ENCODE measurements at places on chromosomes 1 and 21.

GRCh38 chr1:217891966-217892365 lies 260.8 kb downstream of the SPATA17 start:
- DNase-seq: no peak

DNA sequence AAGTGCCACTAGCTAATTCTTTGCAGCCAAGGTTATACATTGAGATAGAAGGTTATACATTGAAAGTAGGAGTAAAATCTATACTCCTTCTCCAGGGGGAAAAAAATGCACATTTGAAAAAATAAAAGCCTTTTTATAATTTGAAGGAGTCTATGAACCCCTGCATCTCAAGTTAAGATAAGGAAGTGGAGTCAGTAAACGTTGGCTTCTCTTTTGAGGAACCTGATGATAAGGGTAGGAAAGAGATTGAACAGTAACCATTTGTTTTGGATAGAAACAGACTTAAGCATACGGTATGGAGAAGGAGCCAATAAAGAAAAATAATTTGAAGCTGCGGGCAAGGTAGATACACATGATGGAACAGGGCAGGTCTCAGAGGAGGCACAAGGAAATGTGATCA lies 64.1 kb downstream of the RPAP2 start:
- no peak for DNase-seq

GRCh38 chr1:230112131-230112701 lies 45.2 kb downstream of the GALNT2 start:
- DNase-seq: no peak

- no peak for DNase-seq
Observed at GRCh38 chr1:21478356-21478755, 30.9 kb upstream of the ALPL start.

GRCh38 chr21:43021756-43022600 lies 47.6 kb downstream of the PKNOX1 start:
- DNase-seq: no peak

- no peak for DNase-seq
Observed at GRCh38 chr1:87330057-87330884, 1.6 kb downstream of the LMO4 start.

DNA sequence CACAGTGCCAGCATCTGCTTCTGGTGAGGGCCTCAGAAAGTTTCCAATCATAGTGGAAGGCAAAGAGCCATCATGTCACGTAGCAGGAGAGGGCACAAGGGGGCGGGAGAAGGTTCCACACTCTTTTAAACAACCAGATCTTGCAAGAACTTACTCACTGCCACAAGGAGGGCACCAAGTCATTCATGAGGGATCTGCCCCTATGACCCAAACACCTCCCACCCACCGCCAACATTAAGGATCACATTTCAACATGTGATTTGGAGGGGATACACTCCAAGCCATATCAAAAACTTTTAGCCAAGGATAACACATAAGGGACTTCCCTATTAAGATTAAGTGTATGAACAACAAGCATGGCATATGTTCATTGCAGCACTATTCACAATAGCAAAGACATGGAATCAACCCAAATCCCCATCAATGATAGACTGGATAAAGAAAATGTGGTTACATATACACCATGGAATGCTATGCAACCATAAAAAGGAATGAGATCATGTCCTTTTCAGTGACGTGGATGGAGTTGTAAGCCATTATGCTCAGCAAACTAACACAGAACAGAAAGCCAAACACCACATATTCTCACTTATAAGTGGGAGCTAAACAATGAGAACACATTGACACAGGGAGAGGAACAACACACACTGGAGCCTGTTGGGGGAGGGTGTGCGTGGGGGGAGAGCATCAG lies 19.9 kb upstream of the SLC35F3 start:
- DNase-seq: no peak

DNA sequence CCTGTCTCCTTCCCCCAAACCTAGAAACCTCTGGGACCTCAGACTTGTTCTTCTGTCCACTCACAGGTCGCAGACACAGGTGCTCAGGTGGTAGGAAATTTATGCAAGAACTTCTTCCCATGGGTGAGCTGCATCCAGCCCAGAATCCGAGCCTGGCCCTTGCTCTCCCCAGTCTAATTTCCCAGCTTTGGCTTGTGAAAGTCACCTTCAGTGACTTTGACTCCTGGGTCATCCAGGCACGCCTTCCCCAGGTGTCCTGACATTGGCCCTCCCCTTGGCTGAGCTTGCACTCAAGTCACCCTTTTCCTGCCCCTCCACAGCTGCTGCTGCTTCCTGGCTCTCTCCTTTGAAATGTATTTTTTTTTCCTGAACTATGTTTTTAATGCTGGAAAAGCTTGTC lies 6.6 kb downstream of the IPO13 start:
- DNase-seq: no peak

DNA sequence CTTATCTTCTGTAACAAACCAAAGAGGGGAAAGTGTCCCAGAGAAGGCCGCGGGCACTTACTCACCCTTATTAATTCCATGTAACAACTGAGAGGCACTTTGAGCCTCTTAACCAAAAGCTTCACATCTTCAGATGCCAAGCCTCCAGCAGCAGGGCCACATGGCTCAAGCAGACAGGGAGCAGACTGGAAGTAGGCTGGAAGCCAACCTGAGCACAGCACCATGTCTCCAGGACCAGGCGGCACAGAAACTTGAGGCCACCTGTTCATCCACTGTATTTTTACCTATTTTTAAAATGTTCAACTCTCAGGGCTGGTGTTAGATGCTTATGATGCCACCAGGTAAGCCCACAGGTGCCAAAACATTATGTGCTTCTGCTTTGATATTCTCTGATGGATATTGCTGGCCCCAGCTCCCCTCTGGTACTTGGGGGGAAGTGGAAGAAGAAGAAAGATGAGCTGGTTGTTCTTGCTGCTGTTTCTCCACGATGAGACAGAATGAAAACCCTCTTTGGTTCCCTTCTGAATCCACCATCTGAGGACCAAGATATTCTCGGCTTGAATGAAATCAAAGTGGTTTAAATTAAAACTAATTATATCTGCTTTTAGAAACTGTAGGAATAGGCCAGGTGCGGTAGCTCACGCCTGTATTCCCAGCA lies 30.6 kb upstream of the SDE2 start:
- no peak for DNase-seq

DNA sequence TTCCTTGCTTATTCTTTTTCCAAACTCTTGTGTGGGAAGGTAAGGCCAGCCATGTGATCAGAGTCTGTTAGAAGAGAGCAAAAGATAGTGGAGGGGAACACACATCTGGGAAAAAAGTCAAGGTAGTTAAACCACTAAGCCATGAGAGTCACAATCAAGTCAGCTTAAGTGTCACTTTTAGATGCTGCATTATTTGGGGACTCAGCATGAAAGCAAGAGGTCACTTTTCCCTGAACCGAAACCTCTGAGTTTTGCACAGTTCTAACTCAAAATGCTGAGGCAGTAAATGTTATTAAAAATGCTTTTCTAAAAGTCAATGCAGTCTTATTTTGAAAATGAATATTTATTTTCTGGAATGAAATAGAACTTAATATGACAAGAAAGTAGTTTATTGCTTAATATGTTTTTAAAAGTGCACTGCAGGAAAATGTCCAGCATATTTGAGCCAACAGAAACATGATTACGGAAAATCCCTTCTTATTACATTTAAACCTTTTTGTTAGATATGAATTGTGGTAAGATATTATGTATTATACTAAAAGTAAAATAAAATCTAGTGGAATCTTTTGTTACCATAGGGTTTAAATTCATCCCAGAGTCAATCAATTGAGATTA lies 69.3 kb downstream of the RBM11 start:
- no peak for DNase-seq

DNA sequence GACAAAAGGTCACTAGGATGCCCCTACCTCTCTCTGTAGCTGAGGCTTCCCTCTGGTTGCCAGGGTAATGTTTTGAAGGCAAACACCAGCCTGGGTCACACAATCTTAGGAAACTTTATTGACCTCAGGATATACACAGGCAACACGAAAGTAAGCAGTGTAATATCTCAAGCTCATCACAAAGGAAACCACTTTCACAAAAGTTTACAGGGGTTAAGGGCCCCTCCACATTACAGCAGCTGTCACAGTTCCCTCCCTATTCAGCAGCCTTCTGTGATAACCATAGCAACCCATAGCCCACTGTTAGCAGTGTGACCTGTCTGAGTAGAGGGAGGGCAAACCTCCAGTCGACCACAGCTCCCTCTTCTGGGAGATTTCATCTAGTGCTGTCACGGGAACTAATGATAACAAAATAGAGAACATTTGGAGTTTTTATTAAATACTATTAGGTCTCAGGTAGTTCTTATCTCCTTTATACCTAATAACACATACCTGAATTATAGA lies 149.8 kb downstream of the PTPRC start:
- DNase-seq: no peak

DNA sequence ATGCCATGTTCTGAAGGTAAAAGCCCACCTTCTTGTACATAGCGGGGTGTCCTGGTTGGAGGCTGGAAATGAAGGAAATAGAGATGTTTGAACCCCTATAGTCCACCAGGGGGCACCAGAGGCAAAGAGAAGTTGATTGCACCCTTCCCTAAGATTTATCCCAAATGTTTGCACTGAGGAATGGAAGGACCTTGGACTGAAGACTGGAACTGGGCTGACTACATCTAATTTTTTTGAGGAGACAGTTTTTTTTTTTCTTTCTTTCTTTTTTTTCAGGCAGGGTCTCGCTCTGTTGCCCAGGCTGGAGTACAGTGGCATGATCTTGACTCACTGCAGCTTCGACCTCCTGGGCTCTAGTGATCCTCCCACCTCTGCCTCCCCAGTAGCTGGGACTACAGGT lies 55.3 kb upstream of the EIF4G3 start:
- DNase-seq: no peak

- DNase-seq: no peak
Observed at GRCh38 chr1:6447818-6448748, 17.9 kb downstream of the TNFRSF25 start.

DNA sequence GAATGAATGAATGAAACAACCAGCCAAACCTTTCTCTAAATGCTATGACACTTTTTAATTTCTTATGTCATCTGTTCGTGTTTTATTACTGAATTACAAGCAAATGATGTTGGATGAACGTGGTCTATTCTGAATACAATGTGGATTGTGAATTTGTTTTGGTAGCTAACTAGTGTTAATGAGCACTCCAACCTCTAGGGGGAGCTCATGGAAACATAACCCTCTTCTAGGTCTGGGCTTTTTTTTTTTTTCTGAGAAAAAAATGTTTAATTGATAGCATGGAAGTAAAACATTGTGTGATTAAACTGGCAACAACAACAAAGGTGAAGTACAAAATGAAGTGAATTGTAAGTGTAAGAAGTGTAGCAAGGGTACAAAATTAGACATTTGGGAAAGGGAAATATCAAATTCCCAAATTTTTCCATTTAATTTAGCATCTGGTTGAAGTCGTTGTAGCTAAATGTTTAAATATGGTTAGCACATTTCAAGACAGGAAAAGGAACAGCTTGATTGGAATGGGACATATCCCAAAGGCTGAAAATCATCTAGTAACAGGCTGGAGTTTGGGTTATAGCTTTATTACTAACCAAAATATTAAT lies 42.6 kb upstream of the PTGS2 start:
- DNase-seq: no peak

All from vagina (tissue), 2 donors.